DMS53 (cell line): ENCODE measurements at places on chromosomes 12 and 14.

DNA sequence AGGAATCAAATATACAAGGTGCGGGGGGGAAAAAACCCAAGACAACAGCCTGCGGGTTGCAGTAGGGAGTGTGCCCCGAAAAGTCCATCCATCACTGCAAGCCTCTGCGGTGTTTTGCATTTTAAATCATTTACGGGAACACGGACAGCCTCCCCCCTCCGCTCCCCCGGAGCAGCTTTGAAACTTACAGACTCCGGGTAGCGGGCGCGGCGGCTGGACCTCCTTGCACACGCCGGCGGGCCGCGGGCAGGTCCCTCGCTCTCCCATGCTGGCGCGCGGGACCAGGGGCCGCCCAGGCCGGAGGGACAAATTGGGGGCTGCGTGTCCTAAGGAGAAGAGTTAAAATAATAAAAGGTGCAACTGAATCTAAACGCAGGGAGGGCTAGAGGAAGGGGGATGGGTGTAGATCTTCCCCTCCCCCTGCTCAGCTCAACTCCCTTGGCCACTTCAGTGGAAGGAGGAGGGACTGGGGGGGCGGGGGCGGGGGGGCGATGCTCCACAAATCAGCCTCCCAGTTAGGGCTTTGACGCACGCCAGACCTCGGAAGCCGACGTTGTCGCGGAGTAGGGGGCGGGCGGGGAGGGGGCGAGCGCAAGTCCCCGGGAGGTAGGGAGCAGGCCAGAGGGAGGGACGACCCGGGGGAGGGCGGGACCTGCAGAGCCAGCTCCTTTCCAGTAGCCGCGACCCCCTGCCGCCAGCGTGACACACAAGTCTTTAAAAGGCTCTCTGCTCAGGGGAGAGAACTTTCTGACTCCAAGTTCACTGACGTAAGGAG, at the start of gene KCNJ8:
Gene KCNJ8 (minus strand): TSS at position 349 of the 775 bp plus-strand sequence. CDS start 1,090 bp downstream, outside the sequence.
- DNase-seq = peak; percentile 70

DNA sequence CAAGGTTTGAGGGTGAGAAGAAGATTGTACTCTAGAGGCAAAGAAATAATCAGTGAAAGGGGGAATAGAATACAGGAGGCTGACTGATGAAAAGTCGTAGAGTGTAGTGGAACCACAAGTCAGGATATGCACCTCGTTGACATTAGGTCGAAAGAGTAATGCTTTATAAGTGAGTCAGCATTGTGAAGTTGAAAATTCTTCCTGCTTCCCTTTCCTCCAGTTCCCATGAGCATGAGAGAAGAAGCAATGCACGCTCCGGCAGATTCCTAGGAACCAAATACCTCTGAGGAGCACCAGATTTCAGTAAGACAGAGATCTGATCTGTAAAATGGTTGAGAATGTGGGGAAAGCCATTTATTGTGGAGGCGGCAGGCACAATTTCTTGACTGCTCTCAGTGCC, 16.5 kb downstream of the CCER1 start:
- peak; percentile 31 for DNase-seq

GRCh38 chr14:92412912-92413311, 89.9 kb downstream of the SLC24A4 start:
- DNase-seq = peak; percentile 19

- peak; percentile 51 for DNase-seq
Observed at GRCh38 chr12:21941506-21942376, 515 bp upstream of the ABCC9 start.
